ENCODE measurements at places on chromosomes 13 and 19. TPM values are rescaled to one million over a fixed set of nuclear protein-coding genes. Genes with fewer than 3 reads are reported as not detected.

The WDR88 gene
- not detected for total RNA-seq

The CDKN2D gene
- total RNA-seq, result 6.2 TPM

DNA sequence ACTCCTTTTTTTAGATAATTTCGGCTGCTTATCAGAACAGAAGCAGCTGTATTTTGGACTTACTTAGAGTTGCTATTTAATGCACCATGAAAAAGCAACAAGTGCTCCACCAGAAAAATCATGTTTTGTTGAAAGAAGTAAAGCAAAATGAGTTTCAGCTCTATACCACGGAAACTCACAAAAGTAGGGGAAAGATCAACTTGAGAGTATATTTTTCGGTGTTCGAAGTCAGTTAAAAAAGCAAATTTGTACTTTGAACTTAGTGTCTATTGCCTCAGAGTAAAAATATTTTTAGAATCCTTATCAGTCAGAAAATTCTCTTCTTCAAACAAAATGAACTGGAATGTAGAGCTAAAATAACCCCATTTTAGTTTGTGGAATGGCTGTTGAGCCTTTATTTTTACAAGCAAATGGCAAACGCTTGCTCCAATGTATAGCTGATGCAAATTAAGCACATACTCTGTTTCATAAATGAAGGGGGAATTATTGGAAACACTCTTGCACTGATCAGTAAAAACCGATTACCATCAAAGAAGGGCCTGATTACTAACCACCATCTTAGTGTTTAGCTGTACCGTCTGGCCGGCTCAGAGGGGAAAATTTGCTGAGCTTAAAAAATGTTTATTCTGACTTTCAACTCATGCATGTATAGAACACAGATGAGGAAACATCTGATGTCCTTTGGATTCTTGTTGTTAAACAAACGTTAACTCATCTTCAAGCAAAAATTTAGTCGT, 540.7 kb downstream of the GPC6 start:
- DNase-seq, result no peak

The TUBB4A gene
- total RNA-seq, result 1.8 TPM

The WASF3 gene
- total RNA-seq, result 11.5 TPM

DNA sequence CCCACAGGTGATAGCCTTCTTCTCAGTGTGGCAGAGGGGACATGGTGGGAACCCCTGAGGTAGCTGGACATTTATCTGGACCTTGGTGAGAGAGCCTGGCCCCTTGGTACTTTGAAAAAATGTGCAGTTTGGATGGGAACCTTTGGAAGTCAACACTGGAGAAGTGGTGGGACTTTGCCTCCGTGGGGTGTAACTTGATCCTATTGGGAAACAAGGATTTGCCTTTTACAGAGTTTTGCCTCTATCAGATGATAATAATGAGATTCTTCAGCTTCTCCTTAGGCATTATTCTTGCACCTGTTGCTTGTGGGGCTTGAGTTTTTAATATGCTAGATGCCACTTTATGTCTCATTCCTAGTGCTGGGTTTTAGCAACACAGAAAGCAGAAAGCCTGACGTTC, 99.0 kb downstream of the ERCC5 start:
- DNase-seq, result no peak

DNA sequence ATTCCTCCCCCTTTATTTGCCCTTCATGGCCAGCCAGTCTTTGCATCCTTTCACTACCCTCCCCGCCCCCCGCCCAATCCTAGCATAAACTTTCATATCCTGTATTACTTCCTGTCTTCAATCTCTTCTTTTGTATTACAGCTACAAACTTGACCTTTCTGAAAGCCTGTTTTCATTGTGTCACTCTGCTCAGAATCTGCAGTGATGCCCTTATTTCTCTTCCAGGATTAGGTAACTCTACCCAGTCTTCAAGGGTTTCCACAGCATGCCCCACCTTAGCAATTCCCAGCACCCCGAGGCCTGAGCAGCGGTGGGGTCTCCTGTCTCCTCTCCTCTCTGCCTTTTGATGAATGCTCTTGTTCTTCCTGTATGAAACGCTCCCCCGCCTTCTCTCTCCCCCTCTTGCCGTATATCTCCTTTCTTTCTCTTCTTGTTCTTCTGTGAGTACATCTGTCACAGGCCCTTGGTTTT, 145.6 kb downstream of the SHISA2 start:
- DNase-seq, result no peak

The YJEFN3 gene
- total RNA-seq, result 8.9 TPM

- no peak for DNase-seq
Observed at GRCh38 chr13:111469916-111470506, 149.6 kb downstream of the TEX29 start.

The HRC gene
- total RNA-seq, result 2.1 TPM

The MEIS3 gene
- total RNA-seq, result 5.7 TPM

DNA sequence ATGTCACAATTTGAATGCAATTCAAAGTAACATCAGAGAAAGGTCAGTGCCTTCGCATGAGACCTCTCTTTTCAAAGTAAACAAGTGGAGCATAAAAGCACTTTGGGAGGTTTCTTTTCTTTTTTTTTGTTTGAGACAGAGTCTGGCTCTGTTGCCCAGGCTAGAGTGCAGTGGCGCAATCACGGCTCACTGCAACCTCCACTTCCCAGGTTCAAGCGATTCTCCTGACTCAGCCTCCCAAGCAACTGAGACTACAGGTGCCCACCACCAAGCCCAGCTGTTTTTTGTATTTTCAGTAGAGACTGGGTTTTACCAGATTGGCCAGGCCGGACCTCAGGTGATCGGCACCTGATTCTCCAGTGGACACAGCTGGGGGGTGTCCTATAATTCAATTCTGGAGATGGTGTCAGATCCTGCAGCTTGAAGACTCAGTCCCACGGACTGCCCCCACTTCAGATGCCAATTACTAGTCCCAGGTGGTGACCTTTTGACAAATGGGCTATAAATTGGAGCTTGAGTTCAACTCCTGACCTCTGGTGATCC, 57.6 kb downstream of the RGCC start:
- DNase-seq, result no peak

The PSG7 gene
- total RNA-seq, result not detected

GRCh38 chr13:99563404-99563803, 62.1 kb downstream of the TM9SF2 start:
- DNase-seq, result no peak

DNA sequence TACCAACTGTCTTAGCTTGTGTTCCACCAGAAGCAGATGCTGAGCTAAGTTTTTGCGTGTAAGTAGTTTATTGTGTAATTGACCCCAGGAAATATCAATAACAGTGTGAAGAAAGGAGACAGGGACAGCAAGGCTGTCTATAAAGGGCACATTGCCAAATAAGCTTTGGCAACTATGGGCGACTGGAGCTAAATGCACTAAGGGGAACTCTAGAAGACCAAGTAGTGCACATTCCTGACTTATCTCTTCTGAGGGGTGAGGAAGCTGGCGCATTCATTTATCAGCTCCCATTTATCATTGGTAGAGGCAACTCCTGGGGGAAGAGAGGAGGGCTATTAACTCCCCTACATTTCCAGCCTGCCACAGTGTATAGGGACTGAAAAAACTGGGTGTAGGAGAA, 135.0 kb downstream of the DLEU7 start:
- DNase-seq, result no peak

- no peak for DNase-seq
Observed at GRCh38 chr13:83184819-83185218, 697.5 kb downstream of the SLITRK1 start.

- DNase-seq, result no peak
Observed at GRCh38 chr19:10285393-10285792, 1.4 kb upstream of the ICAM4 start.

DNA sequence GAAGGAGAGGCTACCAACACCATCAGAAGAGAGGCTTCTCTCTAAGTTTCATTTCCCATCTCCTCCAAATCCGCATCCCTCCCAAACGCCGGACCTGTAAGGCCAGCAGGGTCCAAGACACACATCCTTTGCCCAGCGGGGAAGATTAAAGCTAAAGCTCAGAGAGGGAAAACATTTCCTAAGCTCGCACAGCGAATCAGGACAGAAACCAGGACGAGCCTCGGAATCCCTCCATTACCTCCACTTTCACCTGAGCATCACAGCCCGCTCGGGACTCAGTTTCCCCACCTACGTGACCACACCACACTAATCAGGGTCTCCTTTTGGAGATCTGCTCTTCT, 711 bp upstream of the FOSB start:
- DNase-seq, result no peak

- DNase-seq, result no peak
Observed at GRCh38 chr13:25180775-25181537, 8.9 kb upstream of the AMER2 start.

The ZNF235 gene
- 6.8 TPM for total RNA-seq

The TM9SF2 gene
- 158 TPM for total RNA-seq

The KLK15 gene
- total RNA-seq, result not detected

- DNase-seq, result no peak
Observed at GRCh38 chr19:48715681-48716171, 3.8 kb downstream of the MAMSTR start.

DNA sequence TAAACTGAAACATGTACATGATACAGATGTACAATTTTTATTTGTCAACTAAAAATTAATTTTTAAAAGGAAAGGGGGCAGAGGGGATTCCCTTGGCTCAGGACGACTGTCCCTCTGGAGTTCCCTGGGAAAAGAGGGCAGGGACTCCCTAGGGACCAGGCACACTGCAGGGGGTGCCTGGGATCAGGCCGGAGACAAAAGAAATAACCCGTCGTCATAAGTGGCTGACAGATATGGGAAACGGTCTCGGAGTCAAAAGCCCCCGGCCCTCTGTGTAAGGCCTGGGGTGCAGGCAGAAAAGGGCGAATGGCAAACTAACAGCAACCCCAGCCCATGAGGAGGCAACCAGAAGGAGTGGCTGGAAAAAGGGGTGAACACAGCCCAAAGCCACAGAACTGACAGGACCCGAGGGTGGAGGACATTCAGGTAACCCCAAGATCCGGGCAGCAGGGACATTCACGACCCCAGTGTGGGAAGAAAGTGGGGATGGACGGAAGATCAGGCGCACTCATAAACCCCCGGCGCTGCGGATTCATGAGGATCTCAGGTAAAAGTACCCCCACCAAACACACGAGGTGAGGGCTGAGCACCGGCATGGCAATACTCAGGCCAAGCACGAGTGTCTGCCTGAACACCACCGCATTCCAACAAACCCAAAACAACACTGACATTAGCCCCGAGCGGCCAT, 6.7 kb downstream of the MLLT1 start:
- DNase-seq, result no peak

- DNase-seq, result no peak
Observed at GRCh38 chr13:65744836-65745235, 1485.3 kb downstream of the PCDH9 start.

DNA sequence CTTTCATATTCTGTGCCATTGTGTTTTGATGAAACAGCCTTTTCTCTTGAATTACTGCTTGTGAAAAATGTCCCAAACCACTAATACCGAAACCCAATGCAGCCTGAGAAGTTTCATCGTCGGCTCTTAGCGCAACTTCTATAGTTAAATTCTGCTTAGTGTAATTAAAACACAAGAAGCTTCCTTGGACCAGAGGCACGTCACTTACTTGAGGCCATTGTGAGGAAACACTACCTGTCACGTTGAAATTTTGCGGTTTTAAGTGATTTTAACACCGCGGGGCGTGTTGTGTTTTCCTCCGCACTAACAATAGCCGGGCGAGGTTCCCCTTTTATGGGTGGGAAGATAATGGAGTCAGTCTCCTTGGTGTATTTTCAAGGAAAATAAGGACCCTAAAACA, 70.9 kb downstream of the GGACT start:
- no peak for DNase-seq

The HSPB6 gene
- 654 TPM for total RNA-seq

DNA sequence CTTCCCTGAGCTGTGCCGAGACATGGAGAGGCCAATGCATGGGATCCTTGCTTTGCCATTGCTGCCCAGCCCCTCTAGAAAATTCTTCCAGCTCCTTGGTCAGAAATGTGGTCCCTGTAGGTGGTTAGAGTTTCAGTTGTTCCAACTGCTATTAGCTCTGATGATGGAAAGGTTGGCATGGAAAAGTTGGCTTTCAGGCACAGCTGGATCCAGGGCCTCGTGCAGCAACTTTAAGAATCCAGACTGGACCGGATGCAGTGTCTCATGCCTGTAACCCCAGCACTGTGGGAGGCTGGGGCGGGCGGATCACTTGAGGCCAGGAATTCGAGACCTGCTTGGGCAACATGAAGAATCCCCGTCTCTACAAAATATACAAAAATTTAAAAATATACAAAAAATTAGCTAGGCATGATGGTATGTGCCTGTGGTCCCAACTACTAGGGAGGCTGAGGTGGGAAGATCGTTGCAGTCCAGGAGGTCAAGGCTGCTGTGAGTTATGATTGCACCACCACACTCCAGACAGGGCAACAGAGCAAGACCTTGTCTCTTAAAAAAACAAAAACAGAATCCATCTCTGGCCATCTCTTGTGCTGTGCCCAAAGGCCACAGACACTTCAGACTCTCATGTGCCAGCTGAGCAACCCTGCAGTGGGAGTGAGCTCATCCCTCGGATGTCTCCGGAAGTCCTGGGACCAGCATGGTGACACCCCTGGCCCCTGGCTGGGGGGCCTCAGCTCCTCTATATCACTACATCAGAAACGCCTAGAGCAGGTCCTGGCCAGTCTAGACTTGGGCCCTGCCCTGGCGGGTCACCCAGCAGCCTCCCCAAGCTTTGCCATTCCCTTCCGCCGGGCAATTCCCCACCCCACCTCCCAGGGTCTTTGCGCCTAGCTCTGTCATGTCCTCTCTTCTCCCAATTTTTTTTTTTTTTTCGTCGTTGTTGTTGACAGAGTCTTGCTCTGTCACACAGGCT, 16.8 kb downstream of the MEX3D start:
- no peak for DNase-seq

The NLRP11 gene
- total RNA-seq, result 0.17 TPM

GRCh38 chr19:38707512-38708114, 36.7 kb downstream of the CAPN12 start:
- DNase-seq, result peak; percentile 85

The NRTN gene
- 6.2 TPM for total RNA-seq

- DNase-seq, result no peak
Observed at GRCh38 chr13:40667622-40667978, 1.2 kb upstream of the FOXO1 start.

DNA sequence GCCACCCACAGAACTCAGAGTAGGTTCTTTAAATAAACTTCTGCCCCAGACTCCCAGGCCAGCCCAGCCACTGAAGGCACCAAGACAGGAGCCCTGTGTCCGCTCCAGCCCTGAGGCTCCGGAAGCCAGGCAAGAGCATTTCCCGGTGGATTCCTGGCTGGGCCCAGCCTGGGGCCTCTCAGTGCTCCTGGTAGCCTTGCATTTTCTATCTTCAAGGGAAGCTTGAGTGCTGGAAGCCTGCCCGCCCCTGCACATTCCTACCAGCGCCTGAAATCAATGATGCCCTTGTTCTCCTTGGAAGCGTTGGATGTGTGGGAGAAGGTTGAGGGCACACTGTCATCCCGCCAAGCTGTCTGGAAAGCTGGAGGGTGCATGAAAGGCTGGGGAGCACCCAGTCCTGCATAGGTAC, 70.3 kb downstream of the ALOX5AP start:
- peak; percentile 76 for DNase-seq

- no peak for DNase-seq
Observed at GRCh38 chr13:67267136-67267535, 37.0 kb upstream of the PCDH9 start.

The PRMT1 gene
- 103 TPM for total RNA-seq

- peak; percentile 23 for DNase-seq
Observed at GRCh38 chr19:8577247-8577646, at the start of gene MYO1F. Gene MYO1F, minus strand, starts transcription at chr19:8577442. Its CDS starts 133 bp downstream, at chr19:8577309.

Data from mucosa of gallbladder (tissue), 1 donor.